ENCODE measurements at places on chromosomes 6 and 20.

- DNase-seq, result no peak
Observed at GRCh38 chr6:17932330-17932852, 55.0 kb downstream of the KIF13A start.

DNA sequence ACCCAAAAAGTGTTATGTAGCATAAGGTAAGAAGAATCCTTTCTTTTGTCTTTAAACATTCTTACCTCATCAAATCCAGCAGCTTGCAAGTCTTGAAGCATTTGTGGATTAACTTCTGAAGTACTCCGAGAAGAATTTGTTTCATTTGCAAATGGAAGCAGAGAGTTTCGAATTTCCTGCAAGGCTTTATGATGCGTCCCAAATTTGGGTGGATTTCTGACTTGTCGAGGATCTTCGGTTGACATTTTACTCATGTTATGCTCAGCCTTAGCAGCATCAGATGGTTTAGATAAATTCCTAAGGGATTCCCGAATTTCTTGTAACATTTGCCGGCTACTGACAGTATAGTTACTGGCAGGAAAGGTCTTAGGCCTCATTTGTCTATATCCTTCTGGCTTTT lies 16.2 kb downstream of the LATS1 start:
- no peak for DNase-seq

- no peak for DNase-seq
Observed at GRCh38 chr20:39025883-39026282, 63.7 kb downstream of the DHX35 start.

GRCh38 chr20:47113362-47114109 lies 218.9 kb downstream of the EYA2 start:
- DNase-seq, result no peak

DNA sequence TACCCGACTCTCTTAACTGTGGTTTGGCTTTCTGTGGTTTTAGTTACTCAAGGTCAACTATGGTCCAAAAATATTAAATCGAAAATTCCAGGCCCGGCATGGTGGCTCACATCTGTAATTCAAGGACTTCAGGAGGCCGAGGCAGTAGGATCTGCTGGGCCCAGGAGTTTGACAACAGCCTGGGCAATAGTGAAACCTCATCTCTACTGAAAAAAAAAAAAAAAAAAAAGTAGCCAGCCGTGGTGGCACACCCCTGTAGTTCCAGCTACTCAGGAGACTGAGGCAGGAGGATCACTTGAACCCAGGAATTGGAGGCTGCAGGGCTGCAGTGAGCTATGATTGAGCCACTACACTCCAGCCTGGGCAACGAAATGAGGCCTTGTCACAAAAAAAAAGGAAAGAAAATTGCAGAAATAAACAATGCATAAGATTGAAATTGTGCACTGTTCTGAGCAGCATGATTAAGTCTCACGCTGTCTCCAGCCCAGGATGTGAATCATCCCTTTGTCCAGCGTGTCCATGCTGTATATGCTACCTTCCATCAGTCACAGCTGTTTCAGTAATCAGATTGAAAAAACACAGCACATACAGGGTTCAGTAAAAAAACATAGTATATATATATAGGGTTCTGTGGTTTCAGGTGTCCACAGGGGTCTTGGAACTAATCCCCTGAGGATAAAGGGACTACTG lies 40.7 kb downstream of the RGS17 start:
- no peak for DNase-seq

DNA sequence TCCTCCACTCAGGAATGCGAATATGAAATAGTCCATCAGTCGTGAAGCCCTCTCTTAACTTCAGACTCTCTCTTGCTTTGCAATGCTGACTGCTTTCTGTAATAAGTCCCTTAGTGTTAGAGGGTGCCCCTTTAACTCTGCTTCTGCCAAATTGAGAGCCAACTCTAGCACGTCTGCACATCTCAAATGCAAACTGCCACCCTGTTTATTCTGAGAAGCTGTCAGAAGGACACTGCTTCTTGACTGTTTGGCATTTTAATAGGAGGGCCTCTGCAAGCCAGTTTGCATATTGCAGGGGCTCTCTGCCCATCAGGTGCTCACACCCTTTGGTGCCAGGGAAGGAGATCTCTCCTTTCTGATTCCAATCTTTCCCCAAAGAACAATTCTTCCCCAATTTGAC lies 589.8 kb upstream of the CDH4 start:
- no peak for DNase-seq

- DNase-seq, result no peak
Observed at GRCh38 chr20:38460040-38460623, 12.5 kb upstream of the RALGAPB start.

DNA sequence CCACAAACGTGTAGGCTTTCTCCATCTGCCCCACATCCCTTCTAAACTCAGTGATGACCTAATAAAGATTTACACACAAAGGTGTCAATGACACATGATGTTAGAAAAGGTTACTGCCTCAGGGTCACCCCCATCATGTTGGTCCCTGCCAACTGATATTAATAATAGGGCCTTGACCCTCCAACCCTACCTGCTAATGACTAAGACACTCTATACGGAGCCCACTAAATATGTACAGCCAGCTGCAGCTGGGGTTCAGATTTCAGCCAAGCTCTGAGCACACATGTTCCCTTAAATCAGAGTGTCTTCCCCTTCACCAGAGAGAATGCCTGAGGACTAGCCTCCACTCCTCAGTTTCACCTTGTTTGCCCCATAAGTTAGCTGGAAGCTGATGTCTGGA lies 67.4 kb upstream of the SNRPB2 start:
- DNase-seq, result no peak

DNA sequence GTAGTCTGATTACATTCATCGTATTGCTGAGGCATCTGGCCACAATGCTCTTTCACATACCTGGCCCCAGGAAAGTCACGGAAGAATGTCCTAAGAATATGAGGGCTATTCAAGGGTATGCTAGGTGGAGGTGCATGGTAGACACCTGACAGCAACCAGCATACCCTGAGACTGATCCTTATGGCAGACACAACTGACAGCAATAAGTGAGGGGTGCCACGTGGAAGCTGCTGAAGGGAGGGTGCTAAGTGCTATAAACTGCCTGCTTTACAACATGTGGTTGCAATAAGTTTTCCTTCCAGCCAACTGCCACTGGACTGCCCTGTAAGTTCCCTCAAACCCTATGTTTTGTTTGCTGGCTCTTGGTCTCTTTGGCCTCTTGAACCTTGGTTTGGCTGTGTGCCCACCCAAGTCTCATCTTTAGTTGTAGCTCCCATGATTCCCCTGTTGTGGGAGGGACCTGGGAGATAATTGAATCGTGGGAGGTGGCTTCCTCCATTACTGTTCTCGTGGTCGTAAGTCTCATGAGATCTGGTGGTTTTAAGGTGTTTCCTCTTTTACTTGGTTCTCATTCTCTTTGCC lies 201.3 kb upstream of the MOCS1 start:
- no peak for DNase-seq

- no peak for DNase-seq
Observed at GRCh38 chr6:169155481-169155880, 98.2 kb downstream of the THBS2 start.
